ENCODE measurements at places on chromosomes 1 and 21. TPM values are rescaled to one million over a fixed set of nuclear protein-coding genes. Genes with fewer than 3 reads are reported as not detected.

Gene KCNT2
- total RNA-seq, result 13.8 TPM

Gene TCHH
- total RNA-seq, result 0.27 TPM

DNA sequence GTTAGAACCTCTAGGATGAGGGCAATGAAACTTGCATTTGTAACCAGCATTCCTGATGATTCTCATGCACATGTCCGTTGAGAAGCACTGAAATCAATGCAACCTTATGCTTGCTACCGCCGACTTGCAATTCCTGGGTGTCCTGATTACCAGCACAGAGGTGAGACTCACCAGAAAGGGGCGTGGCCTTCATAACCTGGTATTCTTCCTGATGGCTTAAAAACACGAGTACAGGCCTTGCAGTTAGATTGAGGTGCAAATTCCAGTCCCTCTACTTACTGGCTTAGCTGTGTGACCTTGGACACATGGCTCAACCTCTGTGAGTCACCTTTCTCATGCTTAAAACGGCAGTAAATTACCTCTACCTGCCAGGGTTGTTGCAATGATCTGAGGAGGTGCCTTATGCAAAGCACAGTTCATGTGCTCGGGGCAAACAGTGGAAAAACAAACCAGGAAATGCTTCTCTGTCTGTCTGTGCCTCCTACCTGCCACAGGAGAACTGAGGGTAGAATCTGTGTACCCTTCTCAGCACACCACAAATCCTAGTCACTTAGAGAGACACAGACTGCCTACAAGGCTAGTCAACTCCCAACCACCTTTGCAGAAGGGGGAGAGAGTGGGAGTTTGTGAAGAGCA, 39.1 kb upstream of the ECE1 start:
- H3K4me3 ChIP-seq, result no peak overlapping the region
- no peaks in the 10 kb centered on the region for H3K27me3 ChIP-seq
- no peak for DNase-seq
- peak overlapping the region; percentile 37 for H3K27ac ChIP-seq
- H3K4me1 ChIP-seq, result peaks cover 13% of the 10 kb centered on the region

DNA sequence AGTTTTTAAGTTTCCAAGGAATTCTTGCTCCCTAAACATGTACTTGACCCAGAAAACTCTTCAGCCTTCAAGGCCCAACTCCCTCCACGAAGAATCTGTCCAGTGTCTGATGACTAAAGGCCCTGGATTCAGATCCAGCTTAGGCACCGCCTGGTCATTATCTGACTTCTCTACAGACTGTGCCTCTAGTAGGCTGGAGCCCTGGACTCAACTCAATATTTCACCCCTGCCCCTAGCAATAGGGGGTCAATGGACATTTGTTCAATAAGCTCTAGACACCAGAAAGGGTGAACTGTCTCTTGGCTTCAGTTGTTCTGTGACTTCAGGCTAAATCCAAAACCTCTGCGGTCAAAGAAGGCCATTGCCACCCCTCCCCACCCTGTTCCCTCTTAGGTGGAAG, 34.5 kb downstream of the NUAK2 start:
- H3K4me1 ChIP-seq, result no peaks in the 10 kb centered on the region
- H3K4me3 ChIP-seq, result no peak overlapping the region
- H3K27ac ChIP-seq, result no peak overlapping the region
- H3K27me3 ChIP-seq, result no peaks in the 10 kb centered on the region
- no peak for DNase-seq

DNA sequence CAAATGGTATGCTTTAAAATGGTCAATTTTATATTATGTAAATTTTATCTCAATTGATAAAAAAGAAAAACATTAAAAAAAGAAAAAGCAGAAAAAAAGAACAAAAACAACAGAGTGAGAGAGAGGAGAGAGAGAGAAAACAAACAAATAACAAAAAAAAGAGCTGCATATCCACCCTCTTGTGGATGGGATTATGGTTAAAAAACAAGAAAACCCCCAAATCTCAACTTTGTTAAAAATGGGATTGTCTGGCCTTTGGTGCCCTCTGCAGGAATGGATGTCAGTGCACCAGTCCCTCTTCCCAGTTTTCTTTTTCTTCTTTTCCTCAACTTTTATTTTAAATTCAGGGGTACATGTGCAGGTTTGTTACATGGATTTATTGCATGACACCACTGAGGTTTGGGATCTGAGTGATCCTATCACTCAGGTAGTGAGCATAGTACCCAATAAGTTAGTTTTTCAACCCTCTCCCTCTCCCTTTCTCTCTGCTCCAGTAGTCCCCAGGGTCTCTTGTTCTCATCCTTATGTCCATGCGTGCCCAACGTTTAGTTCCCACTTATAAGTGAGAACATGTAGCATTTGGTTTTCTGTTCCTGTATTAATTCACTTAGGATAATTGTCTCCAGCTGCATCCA, 28.1 kb downstream of the RNF187 start:
- no peak overlapping the region for H3K27ac ChIP-seq
- H3K4me1 ChIP-seq, result no peaks in the 10 kb centered on the region
- DNase-seq, result no peak
- H3K27me3 ChIP-seq, result no peaks in the 10 kb centered on the region

DNA sequence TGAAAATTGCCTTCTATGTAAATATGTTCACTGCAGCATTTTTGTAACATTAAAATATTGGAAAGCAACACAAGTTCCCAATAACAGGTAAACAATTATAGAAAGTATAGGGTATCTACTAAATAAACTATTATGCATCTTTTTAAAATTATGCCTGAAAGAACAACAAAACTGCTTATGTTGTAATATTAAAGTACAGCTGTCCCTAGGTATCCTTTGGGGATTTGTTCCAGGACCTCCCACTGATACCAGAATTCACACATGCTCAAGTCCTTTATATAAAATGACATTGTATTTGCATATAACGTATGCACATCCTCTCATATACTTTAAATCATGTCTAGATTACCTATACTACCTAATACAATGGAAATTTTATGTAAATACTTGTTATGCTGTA, 121.8 kb upstream of the TNFSF4 start:
- no peak overlapping the region for H3K4me3 ChIP-seq
- H3K36me3 ChIP-seq, result no peaks in the 10 kb centered on the region
- DNase-seq, result no peak
- H3K27me3 ChIP-seq, result no peaks in the 10 kb centered on the region
- no peaks in the 10 kb centered on the region for H3K4me1 ChIP-seq

Gene PPM1J
- 4.3 TPM for total RNA-seq

Gene PPIE
- total RNA-seq, result 38.5 TPM

Gene RAB3B
- total RNA-seq, result 0.03 TPM

DNA sequence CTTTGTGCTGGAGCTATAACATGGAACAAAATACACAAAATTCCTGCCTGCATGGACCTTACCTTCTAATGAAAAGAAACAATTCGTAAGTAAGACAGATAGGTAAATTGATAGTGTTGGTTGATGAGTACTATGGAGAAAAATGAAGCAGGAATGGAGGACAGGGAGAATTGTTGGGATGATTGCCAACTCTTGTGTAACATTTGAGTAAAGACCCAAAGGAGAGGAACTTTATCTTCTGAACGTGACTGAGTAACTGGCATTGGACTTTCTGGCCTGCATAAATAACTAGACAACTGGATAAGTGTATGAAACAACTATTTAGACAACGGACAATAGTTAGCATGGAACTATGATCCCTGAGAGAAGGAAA, 6.8 kb upstream of the EFCAB14 start:
- no peaks in the 10 kb centered on the region for H3K4me1 ChIP-seq
- no peak for DNase-seq
- H3K4me3 ChIP-seq, result no peak overlapping the region
- H3K27ac ChIP-seq, result no peak overlapping the region
- no peaks in the 10 kb centered on the region for H3K27me3 ChIP-seq
- H3K36me3 ChIP-seq, result no peaks in the 10 kb centered on the region

Gene VASH2
- 0.29 TPM for total RNA-seq

GRCh38 chr1:178436899-178437298, 59.9 kb downstream of the CLEC20A start:
- no peak overlapping the region for H3K4me3 ChIP-seq
- H3K36me3 ChIP-seq, result no peaks in the 10 kb centered on the region
- no peaks in the 10 kb centered on the region for H3K27me3 ChIP-seq
- H3K27ac ChIP-seq, result no peak overlapping the region
- no peak for DNase-seq

DNA sequence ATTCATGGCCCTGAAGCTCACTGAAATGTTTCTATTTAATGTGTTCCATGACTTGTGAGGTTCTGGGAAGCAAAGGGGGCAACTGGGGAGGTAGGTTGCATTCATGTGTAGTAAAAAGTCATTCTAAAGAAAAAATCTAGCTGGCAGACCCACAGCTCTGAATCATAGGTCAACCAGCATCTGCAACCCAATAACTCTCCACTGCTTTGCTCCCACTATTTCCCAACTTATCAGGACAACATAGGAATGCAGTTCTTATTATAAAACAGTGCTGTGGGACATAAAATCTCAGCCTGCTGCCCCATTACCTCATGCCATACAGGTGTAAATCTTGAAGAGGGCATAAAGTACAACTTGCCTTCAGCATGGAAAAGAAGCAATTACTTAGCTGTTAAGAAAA, 576.1 kb upstream of the PTBP2 start:
- H3K27me3 ChIP-seq, result no peaks in the 10 kb centered on the region
- no peaks in the 10 kb centered on the region for H3K36me3 ChIP-seq
- H3K4me1 ChIP-seq, result no peaks in the 10 kb centered on the region
- H3K27ac ChIP-seq, result no peak overlapping the region
- no peak overlapping the region for H3K4me3 ChIP-seq
- DNase-seq, result no peak

- H3K4me3 ChIP-seq, result peak overlapping the region; percentile 4
- H3K27ac ChIP-seq, result no peak overlapping the region
- H3K36me3 ChIP-seq, result no peaks in the 10 kb centered on the region
Observed at GRCh38 chr1:119327094-119327449, 41.5 kb upstream of the HAO2 start.

GRCh38 chr1:216293683-216294082, 129.6 kb downstream of the USH2A start:
- no peaks in the 10 kb centered on the region for H3K27me3 ChIP-seq
- H3K4me1 ChIP-seq, result no peaks in the 10 kb centered on the region
- H3K4me3 ChIP-seq, result no peak overlapping the region
- no peak for DNase-seq
- H3K36me3 ChIP-seq, result no peaks in the 10 kb centered on the region

Gene CASQ1
- 1.6 TPM for total RNA-seq

DNA sequence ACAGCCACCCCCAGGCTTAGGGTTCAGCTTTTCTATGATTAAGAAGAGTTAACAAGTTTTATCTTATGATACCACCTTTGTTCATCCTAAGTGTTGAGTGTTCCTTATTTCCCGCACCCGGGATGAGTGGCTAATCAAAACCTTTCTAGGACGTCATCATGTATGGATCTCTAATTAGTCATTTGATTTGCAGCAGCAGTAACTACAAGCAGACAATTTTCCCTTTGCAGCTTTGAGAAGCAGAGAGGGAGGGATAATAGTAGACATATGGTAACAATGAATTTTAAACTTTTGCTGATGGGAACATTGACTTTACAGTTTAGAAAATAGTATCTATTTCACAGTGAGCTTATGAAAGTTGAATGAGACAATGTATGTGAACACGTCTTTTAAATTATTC, 30.8 kb upstream of the SLC35F3 start:
- DNase-seq, result no peak
- no peaks in the 10 kb centered on the region for H3K4me1 ChIP-seq
- no peak overlapping the region for H3K27ac ChIP-seq
- H3K36me3 ChIP-seq, result no peaks in the 10 kb centered on the region

Gene WNT9A
- total RNA-seq, result 3.5 TPM

GRCh38 chr1:227887697-227888403, 59.9 kb downstream of the WNT9A start:
- no peaks in the 10 kb centered on the region for H3K36me3 ChIP-seq
- H3K27me3 ChIP-seq, result no peaks in the 10 kb centered on the region
- no peak overlapping the region for H3K4me3 ChIP-seq
- no peaks in the 10 kb centered on the region for H3K4me1 ChIP-seq
- DNase-seq, result peak; percentile 82

GRCh38 chr1:86504895-86505563, 36.3 kb downstream of the CLCA1 start:
- no peak overlapping the region for H3K27ac ChIP-seq
- no peak overlapping the region for H3K4me3 ChIP-seq
- no peaks in the 10 kb centered on the region for H3K27me3 ChIP-seq

DNA sequence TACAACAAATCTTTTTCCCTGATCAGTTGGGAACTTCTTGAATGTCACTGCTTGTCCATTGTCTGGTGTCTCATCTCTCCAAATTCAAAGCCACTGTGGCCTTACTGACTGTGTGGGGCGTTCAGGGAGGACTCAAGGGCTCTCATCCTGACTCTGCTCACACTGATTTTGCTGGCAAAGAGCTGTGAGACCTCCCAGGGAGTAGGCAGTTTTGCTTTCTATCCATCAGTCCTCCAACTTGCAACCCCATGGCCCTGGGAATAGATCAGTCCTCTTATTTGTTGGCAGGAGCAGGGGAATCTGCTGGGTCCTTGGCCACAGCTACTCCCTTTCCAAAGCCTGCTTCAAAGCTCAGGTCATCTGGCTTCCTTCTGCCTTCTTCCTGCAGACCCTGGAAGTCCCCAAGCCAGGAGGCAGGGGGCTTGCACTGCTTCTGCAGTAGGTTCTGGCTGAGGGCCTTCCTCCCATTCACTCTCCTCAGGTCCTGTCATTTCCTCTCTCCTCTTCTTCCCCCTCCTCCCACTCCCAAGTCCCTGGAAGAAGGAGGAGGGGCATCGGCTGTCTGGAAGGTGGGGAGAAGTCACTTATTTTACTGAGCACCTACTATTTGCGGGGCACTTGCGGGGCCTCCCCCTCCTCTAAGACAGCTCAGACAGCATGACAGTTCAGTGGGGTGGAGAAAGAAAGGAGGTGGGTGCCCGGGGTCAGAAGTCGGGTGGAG, 876 bp upstream of the NAV1 start:
- H3K27me3 ChIP-seq, result no peaks in the 10 kb centered on the region
- H3K36me3 ChIP-seq, result no peaks in the 10 kb centered on the region
- H3K4me1 ChIP-seq, result peaks cover 5% of the 10 kb centered on the region
- H3K4me3 ChIP-seq, result no peak overlapping the region
- no peak overlapping the region for H3K27ac ChIP-seq

DNA sequence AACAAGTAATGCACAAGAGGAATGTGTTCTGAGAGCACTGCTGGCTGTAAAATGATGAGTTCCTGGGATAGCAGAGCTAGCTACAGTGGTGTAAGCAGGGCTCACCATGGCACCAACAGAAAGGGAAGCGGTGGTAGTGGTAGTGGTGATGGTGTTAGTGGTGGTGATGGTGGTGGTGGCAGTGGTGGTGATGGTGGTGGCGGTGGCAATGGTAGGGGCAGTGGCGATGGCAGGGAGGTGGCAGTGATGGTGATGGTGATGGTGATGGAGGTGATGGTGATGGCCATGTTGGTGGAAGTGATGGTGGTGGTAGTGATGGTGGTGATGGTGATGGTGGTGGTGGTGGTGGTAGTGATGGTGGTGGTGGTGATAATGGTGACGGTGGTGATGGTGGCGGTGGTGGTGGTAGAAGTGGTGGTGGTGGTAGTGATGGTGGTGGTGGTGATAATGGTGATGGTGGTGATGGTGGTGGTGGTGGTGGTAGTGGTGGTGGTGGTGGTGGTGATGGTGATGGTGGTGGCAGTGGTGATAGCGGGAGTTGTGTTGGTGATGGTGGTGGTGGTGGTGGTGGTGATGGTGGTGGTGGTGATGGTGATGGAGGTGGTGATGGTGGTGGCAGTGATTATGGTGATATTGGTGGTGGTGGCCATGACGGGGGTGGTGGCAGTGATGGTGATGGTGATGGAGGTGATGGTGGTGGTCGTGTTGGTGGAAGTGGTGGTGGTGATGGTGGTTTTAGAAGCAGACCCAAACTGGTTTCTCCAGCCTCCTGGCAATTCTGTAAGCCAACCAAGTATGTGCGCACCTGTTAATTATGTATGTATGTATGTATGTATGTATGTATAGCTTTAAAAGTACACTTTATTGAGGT, 254.1 kb downstream of the TRABD2B start:
- H3K27me3 ChIP-seq, result no peaks in the 10 kb centered on the region
- no peak for DNase-seq
- H3K36me3 ChIP-seq, result no peaks in the 10 kb centered on the region
- H3K4me1 ChIP-seq, result no peaks in the 10 kb centered on the region
- no peak overlapping the region for H3K27ac ChIP-seq

Measured in aorta (tissue), 5 donors.